ENCODE measurements at places on chromosomes 1 and 21. TPM values are rescaled to one million over a fixed set of nuclear protein-coding genes. Genes with fewer than 3 reads are reported as not detected.
A peak's percentile ranks its signal among the peaks of the same experiment; 100 is the strongest.

The ESRRG gene
- total RNA-seq, result not detected

- H3K4me3 ChIP-seq, result no peak overlapping the region
- peak overlapping the region; percentile 73 for H3K27ac ChIP-seq
- peaks cover 35% of the 10 kb centered on the region for H3K36me3 ChIP-seq
- H3K27me3 ChIP-seq, result no peaks in the 10 kb centered on the region
- peaks cover 14% of the 10 kb centered on the region for H3K4me1 ChIP-seq
Measured at GRCh38 chr1:88916883-88917282, 25.5 kb upstream of the GTF2B start.

DNA sequence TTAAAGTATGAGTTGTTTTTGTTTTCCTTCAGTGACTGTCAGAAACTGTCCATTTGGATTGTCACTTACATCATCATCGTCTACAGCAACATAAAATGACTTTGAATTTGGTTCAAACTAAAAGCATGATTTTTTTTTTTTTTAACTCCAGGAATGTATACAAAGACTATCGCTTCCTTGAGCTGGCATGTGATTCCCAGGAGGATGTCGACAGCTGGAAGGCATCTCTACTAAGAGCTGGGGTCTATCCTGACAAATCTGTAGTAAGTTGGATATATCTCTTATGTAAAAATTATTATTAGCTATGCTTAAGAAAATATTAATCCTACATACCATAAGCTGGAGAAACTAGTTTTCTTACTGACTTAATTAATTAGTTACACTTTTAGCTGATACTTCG lies 111.9 kb upstream of the C1orf105 start:
- DNase-seq, result no peak
- no peaks in the 10 kb centered on the region for H3K4me1 ChIP-seq
- no peaks in the 10 kb centered on the region for H3K27me3 ChIP-seq
- H3K4me3 ChIP-seq, result no peak overlapping the region
- H3K27ac ChIP-seq, result no peak overlapping the region

GRCh38 chr1:156420205-156421061 lies 51.4 kb downstream of the RHBG start:
- H3K36me3 ChIP-seq, result no peaks in the 10 kb centered on the region
- H3K27me3 ChIP-seq, result peaks cover 85% of the 10 kb centered on the region
- peak overlapping the region; percentile 99 for H3K4me3 ChIP-seq
- peak; percentile 51 for DNase-seq

DNA sequence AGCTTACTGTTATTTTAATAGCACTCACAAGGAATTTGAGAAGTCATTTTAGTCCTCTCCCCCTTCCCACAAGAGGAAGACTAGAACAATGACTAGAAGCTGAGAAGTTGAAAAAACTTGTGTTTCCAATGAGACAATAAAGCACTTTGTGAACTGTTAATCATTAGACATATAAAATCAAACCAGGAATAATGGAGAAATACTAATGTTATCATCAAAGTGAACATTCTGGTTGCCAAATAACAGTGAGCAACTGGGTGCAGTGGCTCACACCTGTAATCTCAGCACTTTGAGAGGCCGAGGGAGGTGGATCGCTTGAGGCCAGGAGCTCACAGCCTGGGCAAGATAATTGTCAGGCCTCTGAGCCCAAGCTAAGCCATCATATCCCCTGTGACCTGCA lies 54.0 kb upstream of the RASAL2 start:
- H3K4me1 ChIP-seq, result no peaks in the 10 kb centered on the region
- no peak overlapping the region for H3K27ac ChIP-seq
- no peak overlapping the region for H3K4me3 ChIP-seq
- DNase-seq, result no peak
- no peaks in the 10 kb centered on the region for H3K36me3 ChIP-seq

Measured in activated T-cell treated with anti-CD3 and anti-CD28 coated beads, Interleukin-2, amount 50 U/mL, for 72 hours (primary cell).